Frontal cortex (tissue), 4 donors: ENCODE measurements at places on chromosomes 2 and 18.

GRCh38 chr2:19146867-19147266 lies 211.6 kb downstream of the OSR1 start:
- DNase-seq = no peak

GRCh38 chr18:6495536-6495935 lies 80.8 kb upstream of the L3MBTL4 start:
- DNase-seq = no peak

- DNase-seq = no peak
Measured at GRCh38 chr18:80204142-80204541, 43.2 kb downstream of the PARD6G start.

GRCh38 chr2:76019128-76019527 lies 308.4 kb upstream of the GCFC2 start:
- DNase-seq = no peak

DNA sequence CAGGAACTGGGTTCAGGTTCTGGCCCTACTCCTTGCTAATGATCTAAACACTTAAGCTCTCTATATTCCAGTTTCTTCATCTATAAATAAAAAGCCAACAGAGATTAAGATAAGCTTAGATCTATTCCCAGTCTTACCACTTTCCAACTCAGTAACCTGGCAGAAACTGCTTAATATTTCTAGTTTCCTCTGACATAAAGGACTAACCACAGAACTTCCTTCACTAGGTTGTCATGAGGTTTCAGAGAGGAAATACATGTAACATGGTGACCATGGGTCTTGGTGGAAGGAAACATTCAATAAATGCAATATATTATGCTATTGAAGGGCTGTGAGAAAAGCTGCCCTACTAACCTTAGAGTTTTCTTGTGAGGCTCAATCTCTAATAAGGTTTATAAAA lies 114.4 kb upstream of the PDE1A start:
- DNase-seq = no peak

DNA sequence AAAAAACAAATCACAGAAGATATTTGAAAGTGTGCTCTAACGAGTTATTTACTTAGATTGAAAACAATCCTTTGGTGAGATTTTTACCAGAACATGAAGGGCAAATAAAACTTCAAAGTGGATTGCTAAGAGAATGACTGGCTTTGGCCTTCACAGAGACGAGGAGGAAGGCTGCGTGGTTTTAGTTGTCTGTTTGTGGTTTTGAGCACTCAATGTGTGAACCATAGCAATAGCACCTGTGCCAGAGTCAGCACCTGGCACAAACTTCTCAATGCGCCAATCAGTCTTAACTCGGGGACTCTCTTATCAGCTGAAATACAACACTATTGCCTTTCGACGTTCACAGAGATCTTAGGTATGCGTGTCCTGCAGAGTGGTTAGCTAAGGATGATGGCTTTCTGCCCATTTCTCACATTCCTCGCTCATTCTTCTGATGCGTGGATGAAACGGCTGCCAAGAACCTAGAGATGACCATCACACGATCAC lies 70.0 kb downstream of the MBP start:
- no peak for DNase-seq

DNA sequence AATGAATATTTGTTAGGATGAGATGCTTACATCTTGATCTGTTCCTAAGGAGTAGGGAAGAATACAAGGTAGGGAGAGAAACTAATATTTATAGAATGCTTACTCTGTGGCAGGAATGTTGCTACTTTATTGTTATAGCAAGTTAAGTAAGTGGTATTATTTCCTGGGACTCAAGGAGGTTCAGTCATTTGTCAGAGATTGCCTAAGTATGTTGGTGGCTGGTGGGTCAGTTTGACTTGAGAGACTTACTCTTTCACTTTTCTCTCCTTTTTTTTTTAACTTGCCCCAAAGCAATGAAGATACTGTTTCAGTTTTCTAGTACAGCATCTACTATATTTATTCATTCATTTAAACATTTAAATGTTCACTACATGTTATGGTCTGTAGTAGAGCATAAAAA lies 209.2 kb upstream of the STON1 start:
- no peak for DNase-seq

GRCh38 chr2:226208726-226209125 lies 590.9 kb downstream of the IRS1 start:
- DNase-seq = no peak

DNA sequence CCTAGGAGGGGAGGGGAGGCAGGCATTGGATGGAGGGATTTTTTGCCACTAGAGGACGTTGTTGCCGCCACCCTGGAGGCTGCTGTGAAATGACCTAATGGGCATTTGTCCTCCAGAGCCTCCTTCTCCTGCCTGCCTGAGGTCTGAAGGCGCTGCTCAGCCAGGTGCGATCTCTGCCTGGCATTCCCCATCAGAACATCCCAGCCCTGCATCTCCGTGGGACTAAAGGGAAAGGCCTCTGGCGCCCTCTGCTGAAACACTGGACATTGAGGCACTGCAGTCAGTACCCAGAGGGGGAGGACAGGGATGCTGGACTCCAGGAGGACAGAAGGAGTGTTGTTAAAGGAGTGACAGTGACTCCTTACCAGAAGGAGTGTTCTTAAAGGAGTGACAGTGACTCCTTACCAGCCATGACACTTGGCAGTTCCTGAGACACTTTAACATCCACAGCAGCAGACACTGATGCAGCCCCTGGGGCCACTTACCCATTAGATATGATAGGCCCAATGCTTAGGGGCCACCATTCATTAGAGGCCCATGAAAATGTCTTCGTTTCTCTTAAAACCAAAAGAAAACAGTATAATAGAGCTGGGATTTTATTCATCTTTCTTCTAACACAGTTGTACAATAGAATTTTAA lies 17.0 kb downstream of the THNSL2 start:
- DNase-seq = no peak

- DNase-seq = no peak
Measured at GRCh38 chr2:121944072-121944831, 188.8 kb downstream of the TSN start.

GRCh38 chr2:236107942-236108625 lies 60.1 kb downstream of the GBX2 start:
- DNase-seq = no peak

- no peak for DNase-seq
Measured at GRCh38 chr2:180334514-180334913, 327.4 kb upstream of the CWC22 start.

- DNase-seq = no peak
Measured at GRCh38 chr2:95350774-95351597, 51.5 kb upstream of the FAHD2A start.

DNA sequence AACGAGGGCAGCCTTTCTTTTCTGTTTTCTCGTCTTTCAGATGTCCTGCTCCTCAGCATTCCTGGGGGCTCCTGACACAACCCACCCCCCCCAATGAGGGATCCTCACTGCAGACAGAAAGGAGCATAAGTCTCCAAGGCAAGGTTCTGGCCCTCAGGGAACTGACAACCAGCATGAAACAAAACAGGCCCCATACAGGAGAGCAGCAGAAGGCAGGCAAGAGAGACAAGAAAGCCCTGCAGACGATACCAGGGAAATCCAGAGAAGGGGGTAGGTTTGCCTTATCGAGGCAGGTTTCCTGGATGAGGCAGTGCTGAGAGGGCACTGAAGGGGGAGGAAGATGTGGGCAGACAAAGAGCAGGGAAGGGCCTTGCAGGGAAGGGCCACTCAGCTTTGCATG lies 103.9 kb upstream of the EPAS1 start:
- no peak for DNase-seq

DNA sequence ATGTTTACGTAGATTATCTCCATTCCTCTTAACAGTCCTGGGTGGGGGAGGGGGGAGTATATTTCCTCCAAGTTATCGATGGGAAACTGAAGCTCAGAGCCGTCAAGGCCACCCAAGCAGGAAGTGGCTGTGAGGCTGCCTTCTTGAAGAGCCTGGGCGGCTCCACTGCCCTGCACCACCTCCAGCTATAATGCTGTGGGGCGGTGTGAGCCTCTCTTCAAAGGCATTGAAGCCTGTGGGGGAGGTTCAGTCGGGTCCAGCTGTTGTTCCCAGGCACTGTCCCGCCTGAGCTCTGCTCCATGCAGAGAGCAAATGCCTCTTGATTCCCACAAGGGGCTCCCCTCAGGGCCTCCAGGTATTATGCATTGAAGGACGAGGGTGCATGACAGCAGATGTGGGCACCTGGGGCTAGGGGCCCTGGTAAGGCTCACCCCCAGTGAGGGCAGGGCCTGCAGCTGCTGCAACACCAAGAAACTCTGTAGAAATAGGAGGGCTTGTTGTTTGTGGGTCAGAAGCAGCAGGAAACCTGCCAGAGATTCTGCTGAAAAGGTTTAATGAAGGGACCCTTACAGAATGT lies 29.5 kb upstream of the LAPTM4A start:
- no peak for DNase-seq

DNA sequence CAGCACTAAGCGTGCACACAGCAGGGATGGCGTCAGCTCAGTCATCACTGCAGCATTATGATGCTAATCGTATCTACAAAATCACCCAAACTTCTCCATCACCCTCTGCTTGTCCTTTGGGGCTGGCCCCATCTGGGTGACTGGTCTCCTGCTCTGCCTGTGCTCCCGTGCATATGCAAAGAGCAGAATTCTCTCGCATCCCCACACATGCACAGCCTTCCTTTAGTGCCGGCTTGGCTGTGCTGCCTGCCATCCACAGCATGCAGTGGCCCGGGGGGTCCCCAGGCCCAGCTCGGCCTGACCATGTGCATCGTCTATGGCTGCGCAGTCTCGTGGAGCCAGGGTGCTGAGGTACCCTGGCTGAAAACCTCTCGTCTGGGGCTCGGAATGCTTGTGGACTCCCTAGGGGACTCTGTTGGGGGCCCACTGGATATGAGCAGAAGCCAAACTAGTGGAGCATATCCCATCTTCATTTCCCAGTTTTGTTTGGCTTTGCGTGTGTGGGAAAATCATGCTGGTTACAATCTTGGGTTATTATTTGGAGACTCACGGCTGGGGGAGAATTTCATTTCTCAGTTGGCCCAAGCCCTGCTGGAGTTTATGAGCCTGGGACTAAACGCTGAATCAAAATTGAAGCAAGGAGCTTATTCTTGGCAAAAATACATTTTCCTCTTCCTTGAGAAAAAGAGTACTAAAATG lies 70.9 kb upstream of the HS6ST1 start:
- no peak for DNase-seq

DNA sequence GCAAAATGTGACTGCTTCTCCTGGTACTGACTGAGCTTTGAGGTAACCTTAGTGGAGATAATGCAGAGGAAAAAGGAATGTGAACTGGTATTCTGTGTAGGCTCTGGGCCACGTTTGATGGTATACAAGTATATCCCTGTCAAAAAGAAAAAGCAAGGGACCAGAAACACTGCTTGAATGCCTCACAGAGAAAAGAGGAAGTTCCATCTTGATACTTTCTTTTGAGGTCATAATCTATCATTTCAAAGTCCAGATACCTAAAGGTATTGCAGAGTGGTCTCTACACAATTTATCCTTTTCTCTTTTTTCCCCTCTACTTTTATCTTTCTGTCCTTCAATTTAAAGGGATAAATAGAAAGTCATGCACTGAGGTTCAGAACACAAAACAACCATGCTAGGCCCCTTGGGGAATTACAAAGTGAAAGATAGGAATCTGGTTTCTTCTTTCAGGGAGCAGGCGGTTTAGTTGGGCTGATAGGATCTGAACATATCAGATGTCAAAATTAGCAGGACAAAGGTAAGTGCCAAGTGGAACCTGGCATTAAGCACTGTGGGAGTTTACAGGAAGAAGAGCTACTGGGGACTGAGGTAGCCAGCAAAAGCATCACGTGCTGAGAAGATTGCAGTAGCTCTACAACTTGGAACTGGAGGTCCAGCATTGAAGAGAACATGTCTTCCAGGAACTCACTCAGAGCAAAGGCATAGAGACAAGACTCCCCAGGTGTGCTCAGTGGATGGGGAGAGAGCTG lies 121.2 kb downstream of the LYPD6 start:
- no peak for DNase-seq

- no peak for DNase-seq
Measured at GRCh38 chr18:11071300-11071699, 78.1 kb downstream of the PIEZO2 start.

DNA sequence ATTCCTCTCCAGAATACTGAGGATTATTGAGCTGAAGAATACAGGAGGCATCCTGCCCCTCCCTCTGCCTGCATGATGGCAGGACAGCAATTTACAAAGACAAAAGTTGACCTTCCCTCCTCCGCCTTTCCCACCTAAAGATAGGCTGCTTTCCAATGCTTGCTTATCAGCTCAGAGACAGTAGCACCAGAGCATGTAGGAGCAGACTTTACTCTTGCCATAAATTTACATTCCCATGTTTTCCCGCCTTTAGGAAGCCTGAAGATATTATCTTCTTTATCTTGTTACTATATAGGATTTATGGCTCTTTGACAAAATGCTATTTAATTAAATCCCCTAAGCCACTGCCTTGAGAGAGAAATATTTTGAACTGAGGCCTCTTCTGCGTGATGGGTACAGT lies 135.6 kb upstream of the HNMT start:
- DNase-seq = no peak

DNA sequence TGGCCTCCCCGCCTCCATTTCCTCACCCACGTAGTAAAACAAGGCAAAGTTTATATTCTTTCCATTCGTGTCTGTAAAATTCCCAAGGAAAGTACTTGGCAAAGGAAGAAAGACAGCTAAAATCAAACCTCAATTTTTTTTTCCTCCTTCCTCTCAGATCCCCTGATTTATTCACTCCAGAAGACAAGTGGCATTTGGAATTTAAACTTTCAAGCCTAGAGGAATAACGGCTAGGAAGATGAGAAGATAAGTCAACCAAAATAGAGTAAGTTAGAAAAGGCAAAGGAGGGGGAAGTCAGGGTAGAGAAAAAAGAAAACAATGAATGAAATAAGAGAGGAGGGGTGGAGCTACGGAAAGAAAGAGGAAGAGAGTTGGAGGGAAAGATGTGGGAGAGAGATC lies 198.9 kb upstream of the PIK3C3 start:
- DNase-seq = no peak

GRCh38 chr2:10241641-10242430 lies 60.9 kb upstream of the HPCAL1 start:
- DNase-seq = no peak

DNA sequence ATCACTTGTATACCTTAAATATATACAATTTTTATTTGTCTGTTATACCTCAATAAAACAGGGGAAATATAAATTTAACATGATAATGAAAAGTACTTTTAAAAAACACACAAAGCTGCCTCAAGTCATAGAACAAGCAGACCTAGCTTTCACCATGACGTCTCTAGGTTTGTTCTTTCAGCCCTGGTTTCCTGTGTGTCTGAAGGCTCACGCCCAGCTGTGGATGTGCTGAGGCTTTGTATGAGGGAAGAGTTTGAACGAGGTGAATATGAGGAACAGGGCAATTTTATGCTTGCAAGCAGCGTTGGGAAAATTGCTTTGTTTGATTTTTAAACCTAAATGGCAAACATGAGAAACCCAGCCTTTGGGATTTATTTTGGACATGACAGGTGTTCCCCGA lies 15.3 kb downstream of the SH3RF3 start:
- DNase-seq = no peak

DNA sequence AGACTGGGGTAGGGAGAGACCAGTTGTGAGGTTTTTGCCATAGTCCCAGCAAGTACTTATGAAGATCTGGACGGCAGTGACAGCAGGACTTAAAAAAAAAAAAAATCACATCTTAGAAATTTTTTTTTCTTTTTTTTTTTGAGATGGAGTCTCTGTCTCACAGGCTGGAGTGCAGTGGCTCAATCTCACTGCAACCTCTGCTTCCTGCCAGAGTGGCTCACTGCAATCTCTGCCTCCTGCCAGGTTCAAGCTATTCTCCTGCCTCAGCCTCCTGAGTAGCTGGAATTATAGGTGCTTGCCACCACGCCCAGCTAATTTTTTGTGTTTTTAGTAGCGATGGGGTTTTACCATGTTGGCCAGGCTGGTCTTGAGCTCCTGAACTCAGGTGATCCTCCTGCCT lies 22.4 kb upstream of the STAT4 start:
- no peak for DNase-seq
